Astrocyte (in vitro differentiated cells and primary cell): ENCODE measurements at places on chromosomes 1 and 21. TPM values are rescaled to one million over a fixed set of nuclear protein-coding genes. Genes with fewer than 3 reads are reported as not detected.

DDAH1 gene
- total RNA-seq, result 76.7 and 112 TPM in 2 replicates

- H3K36me3 ChIP-seq, result no peaks in the 10 kb centered on the region
- H3K4me3 ChIP-seq, result no peak overlapping the region
- H3K4me1 ChIP-seq, result no peaks in the 10 kb centered on the region
- no peak overlapping the region for H3K27ac ChIP-seq
- no peaks in the 10 kb centered on the region for H3K27me3 ChIP-seq
These were observed 618.3 kb downstream of the SMYD3 start for GRCh38 chr1:245888809-245889208.

CNR2 gene
- not detected in 2 replicates for total RNA-seq

CFAP45 gene
- total RNA-seq, result 3.2 and 4.3 TPM in 2 replicates
